Purkinje cell (primary cell): ENCODE measurements at places on chromosomes 16 and 17. TPM values are rescaled to one million over a fixed set of nuclear protein-coding genes. Genes with fewer than 3 reads are reported as not detected.

The ITGB4 gene
- not detected in 2 replicates for polyA plus RNA-seq

The TMC7 gene
- polyA plus RNA-seq = 0.19 and 0.60 TPM in 2 replicates

The C17orf78 gene
- polyA plus RNA-seq = not detected in 2 replicates

The CPNE7 gene
- polyA plus RNA-seq = 0.71 TPM in 1 of 2 replicates, not detected in the other

The GUCY2D gene
- not detected in 2 replicates for polyA plus RNA-seq

The SCNN1G gene
- polyA plus RNA-seq = not detected in 2 replicates

The CAMKK1 gene
- 1.1 and 6.9 TPM in 2 replicates for polyA plus RNA-seq

The ST6GALNAC1 gene
- polyA plus RNA-seq = not detected in 2 replicates

The DHX8 gene
- 90.8 and 111 TPM in 2 replicates for polyA plus RNA-seq

The VTN gene
- not detected in 2 replicates for polyA plus RNA-seq

The CORO6 gene
- polyA plus RNA-seq = 1.3 and 2.6 TPM in 2 replicates

The CASKIN2 gene
- polyA plus RNA-seq = 0.17 and 0.27 TPM in 2 replicates

The LGALS3BP gene
- polyA plus RNA-seq = 27.1 and 29.0 TPM in 2 replicates

The ASGR2 gene
- polyA plus RNA-seq = 0.57 and 4.5 TPM in 2 replicates

The GPR179 gene
- not detected in 2 replicates for polyA plus RNA-seq

The ABCC6 gene
- polyA plus RNA-seq = 0.99 TPM in 1 of 2 replicates, not detected in the other

The TNS4 gene
- not detected in 2 replicates for polyA plus RNA-seq

The KRT14 gene
- polyA plus RNA-seq = not detected in 2 replicates

The CCDC137 gene
- 2.8 and 4.6 TPM in 2 replicates for polyA plus RNA-seq

The ACSM2A gene
- not detected in 2 replicates for polyA plus RNA-seq

The NLRC3 gene
- 0.73 and 0.89 TPM in 2 replicates for polyA plus RNA-seq

The ASGR1 gene
- 1.7 and 5.0 TPM in 2 replicates for polyA plus RNA-seq

The SLFN14 gene
- not detected in 2 replicates for polyA plus RNA-seq

The DPEP3 gene
- not detected in 2 replicates for polyA plus RNA-seq

The ZNF785 gene
- 0.36 and 1.1 TPM in 2 replicates for polyA plus RNA-seq

The KIF2B gene
- polyA plus RNA-seq = not detected in 2 replicates

The KRT34 gene
- not detected in 2 replicates for polyA plus RNA-seq
